GM23248 (cell line): ENCODE measurements at places on chromosomes 5 and 9.

- no peak for DNase-seq
Measured at GRCh38 chr5:169764018-169764378, 126.9 kb downstream of the DOCK2 start.

DNA sequence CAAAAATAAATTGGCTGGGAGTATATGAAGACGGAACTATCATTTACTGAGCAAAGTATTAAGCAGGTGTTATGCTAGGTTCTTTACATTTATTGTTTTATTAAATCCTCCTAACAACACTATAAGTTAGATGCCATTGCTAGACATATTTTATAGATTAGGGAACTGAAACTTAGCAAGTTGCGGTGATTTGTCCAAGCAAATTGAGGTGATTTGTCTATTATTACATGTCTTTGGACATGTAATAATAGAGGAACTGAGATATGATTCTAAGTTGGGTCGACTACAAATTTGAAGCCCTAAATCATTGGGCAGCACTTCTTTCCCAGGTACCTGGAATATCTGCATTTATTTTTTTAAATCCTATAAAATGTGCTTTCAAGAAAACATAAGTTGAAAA is 429.9 kb downstream of the GABRG2 start:
- DNase-seq, result no peak

DNA sequence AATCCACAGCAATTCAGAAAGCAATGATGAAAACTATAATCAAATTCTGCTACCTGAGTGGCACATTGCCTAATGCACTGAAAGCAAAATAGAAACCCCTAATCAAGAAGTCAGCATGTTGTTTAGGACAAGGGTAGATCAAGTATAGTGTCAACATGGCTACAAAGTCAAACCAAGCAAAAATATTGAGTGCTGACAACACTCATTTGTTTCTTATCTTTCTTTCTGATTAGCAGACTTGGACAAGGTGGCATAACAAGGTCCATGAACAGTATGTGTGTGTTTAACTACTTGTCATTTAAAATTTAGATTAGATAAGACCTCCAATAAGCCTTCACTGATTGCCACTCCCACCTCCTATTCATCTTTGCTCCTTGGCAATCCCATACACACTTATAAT is 332.4 kb downstream of the KIAA0825 start:
- no peak for DNase-seq

GRCh38 chr5:89064054-89064453 is 181.1 kb upstream of the MEF2C start:
- DNase-seq, result no peak

DNA sequence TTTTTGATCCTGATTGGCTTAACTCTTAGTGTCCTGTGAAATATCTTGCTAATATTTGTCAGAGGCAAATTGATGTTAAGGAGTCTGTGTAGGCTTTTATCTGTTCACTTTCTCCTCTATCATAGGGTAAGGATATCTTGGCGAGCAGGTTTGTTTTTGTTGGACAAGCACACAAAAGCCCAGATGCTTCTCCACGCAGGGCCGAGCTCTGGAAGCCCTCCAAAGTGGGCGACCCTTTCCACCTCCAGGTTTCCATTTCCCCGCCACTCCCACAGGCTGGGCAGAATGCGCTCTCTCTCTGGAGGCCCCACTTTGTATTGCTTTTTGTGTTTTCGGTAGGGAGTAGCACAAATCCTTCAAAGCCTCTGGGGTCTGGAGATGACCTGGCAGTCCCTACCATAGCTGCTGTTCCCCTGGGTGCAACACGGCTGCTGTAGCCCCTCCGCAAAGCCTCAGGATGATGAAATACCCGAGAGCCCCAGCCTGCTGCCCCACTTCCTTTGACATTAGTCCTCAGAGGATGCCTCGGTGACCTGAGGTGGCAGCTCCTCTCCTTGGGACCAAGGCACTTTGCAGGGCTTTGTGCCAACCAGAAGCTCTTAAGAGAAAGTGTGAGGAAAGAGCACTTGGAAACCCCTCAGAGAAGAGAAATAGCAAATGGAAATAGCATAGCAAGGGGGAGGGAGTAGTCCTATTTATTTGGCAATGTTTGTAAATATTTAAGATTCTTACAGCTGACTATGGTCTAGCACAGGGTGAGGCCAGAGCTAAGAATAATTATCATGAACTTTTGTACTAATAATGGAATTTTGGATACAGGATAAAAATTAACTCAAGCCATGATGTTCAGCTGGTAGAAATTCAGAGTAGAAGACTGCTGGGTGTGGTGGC is 122.8 kb downstream of the ARHGEF28 start:
- DNase-seq, result no peak

GRCh38 chr5:82620957-82621600 is 342.9 kb upstream of the RPS23 start:
- DNase-seq, result no peak

DNA sequence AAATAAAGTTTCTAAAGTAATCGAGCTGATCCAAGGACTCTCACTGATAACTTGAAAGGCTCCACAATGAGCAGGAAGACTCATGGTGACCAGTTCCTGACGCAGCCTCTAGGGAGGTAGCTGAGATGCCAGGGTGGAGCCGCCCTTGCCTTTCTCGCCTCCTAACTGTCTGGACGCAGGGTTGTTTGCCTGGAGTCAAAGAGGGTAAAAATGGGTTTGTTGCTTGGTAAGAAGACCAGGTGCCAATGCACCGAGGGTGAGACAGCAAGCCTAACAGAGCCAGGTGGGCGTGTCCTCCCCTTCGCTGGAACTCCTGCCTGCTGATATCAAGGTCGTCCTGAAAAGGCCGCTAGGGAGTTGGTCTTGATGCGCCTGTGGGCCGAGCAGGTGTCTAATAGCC is 48.6 kb upstream of the FCN1 start:
- DNase-seq, result no peak

DNA sequence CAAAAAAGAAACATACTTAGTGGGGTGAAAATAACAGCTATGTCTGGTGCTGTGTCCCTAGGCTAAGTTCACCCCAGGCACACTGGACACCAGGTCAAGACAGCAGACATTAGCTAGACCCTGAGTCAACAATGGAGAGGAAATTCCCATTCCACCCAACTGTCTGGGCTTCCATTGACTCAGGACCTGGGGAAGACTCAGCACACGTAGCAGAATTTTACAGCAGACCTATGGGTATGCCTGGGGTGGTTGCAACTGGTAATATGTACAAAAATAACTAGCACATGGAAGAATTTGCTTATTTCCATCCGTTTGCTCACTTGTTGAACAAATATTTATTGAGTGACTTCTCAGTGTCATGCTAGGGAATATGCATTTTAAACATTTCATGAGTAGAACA is 117.0 kb downstream of the GAS1 start:
- DNase-seq, result no peak

GRCh38 chr5:64166201-64166959 is 737 bp downstream of the RNF180 start:
- DNase-seq, result no peak

DNA sequence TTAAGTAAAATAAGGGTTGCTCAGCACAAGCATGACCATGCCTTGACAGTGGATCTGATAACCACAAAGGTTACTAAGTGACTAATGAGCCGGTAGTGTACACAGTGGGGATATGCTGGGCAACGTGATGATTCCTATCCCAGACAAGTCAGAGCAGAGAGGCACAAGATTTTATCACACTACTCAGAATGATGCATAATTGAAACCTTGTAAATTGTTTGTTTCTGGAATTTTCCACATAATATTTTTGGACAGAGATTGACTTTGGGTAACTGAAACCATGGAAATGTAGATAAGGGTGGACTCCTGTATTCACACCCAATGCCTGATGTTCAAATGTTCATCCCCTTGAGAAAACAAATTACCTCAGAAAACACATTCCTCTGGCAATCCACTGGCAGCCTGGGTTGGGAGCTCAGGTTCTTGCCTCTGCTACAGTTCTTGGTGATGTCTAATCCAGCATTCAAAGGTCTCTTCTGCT is 16.2 kb upstream of the ERAP1 start:
- DNase-seq, result peak; percentile 95

DNA sequence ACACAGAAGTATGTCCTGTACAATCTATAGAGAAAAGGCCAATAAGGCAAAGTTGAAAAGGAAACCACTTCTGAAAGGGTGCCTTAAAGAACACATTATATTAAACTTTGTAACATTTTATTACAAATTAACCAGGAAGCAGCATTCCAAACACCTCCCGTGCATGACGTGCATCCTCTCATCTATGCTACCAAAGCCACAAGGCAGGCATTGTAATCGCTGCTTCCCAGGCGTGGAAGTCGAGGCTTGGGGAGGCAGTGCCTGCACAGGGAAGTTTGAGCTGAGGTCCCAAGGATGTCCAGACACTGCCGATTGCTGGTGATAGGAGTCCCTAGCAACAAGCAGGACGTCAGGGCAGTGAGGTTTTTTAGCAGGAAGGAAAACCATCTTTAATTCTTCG is 44.3 kb upstream of the BARHL1 start:
- no peak for DNase-seq

DNA sequence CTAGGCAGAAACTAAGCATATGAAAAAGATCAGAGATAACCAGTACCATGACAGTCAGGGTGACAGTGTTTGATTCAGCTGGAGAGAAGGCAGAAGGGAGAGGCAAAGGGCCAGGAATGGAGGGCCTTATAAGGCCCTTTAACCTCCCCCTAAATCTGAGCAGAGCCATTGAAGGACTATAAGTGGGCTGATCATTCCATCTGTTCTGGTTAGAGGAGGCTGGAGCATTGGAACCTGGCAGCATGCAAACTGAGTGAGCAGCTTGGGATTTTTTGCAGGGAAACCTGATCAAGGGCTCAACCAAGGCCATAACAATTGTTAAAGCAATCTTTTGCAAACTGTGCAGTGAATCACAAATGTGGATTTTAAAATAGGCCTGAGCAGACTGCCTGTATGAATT is 174.5 kb upstream of the DAP start:
- no peak for DNase-seq

DNA sequence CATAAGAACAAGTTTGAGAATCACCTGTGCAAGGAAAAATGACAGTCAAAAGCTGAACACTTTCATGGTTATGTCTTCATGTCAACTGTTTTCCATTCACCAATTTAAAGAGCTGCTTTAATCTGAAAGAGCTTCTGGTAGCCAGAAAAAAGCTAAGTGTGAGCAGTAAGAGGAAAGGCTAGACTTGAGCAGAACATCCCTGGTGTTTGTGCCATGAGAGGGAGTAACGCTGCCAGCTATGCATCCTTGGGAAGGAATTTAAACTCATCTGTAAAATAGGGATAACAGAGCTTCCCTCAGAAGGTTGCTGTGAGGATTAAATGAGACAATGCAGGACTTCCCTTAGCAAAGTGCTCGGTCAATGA is 193.7 kb downstream of the MAPKAP1 start:
- no peak for DNase-seq

GRCh38 chr9:137236238-137236935 is 4.7 kb upstream of the TUBB4B start:
- peak; percentile 89 for DNase-seq
